ENCODE measurements at places on chromosomes 16 and 17.

DNA sequence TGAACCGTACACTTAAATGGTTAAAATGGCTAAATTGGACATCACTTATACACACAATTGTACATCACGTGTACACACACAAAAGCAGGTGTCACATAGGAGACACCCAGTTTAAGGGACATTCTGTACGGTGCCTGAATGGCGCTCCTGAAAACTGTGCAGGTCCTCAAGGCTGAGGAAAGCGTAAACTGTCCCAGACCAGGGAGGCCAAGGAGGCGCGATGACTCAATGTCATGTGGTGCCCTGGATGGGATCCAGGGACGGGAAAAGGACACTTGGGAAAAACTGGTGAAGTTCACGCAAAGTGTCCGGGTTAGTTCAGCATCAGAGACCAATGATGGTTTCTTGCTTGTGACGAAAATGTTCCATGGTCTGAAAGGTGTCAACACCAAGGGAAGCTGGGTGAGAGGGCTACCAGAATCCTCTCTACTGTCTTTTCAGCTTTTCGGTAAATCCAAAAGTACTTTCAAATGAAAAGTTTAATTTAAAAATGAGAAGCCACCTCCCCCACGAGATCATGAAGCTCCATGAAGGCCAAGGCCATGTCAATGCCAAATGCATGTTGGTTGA is 112.2 kb downstream of the CMIP start:
- no peak for DNase-seq

- DNase-seq, result no peak
These were observed 5.8 kb upstream of the HOXB9 start for GRCh38 chr17:48631693-48632578.

GRCh38 chr16:12145918-12146317 is 169.4 kb downstream of the SNX29 start:
- no peak for DNase-seq

DNA sequence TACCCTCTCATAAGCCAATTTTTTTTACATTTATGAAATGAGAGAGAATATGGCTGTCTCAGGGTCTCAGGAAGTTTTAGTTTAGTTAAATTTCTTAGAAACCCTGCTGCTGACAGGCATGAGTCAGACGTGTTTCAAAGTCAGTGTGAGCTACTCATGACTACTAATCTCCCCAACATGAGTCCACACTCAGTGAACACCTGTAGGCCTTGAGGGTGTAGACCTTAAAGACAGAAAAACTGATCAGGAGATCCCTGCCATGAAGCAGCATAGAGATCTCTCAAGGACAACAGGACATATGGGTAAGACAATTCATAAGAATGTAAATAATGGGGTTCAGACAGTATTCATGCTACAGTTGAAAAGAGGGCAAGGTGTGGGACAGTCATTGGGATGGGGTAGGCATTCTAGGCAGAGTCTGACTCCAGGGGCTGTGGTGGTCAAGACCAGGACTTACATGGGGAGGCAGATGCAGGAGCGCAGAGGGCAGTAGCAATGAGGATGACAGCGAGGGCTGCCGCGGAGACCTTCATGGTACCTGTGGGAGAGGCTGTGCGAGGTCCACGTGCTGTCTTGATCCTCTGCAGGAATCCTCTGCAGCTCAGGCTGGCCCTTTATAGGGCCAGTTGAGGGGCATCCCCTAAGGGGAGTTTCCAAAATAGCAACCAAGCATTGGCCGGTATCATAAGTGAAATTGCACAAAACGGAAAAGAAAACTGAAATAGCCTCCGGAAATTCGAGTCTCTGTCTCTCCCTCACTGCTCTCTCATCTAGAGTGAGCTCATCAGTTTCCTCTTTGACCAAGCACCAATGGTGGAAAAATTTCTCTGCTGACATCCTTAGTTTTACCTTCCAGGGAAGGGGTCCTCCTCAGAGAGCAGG is at the start of gene CCL5:
Gene CCL5 (minus strand): TSS at position 588 of the 882 bp plus-strand sequence.
- peak; percentile 6 for DNase-seq

- DNase-seq, result peak; percentile 99
These were observed 15.8 kb upstream of the EEF2K start for GRCh38 chr16:22190081-22190775.

DNA sequence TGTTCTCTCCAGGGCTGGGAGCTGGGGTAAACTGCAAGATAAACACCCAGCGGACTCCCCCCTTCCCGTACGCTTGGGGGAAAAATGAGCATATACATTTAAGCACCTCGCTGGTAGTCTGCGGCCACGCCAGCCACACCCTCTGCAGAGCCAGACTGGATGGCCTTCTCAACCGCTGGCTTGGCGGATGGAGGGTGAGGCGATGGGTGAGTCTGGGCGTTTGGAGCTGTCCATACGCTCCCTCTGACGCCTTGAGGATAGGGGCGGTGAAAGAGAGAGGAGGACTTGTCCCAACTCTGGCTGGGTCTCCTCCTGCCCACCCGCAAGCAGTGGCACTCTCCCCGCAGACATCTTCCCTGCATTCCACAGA is 1.0 kb downstream of the ITGA3 start:
- no peak for DNase-seq

DNA sequence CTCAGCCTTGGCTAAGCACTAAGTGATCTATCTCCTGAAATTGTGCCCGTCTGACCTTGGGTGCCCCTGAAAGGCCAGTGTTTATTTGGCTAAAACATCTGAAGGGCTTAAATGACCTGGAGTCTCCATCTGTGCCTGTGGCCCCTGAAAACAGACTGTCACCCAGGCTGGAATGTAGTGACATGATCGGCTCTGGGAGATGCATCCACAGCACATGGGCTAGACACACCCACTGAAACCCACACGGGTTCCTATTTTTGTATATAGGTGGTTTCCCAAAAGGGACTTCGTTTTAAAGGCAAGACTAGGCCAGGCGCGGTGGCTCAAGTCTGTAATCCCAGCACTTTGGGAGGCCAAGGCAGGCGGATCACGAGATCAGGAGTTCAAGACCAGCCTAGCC is 13.5 kb downstream of the CEP295NL start:
- DNase-seq, result no peak

DNA sequence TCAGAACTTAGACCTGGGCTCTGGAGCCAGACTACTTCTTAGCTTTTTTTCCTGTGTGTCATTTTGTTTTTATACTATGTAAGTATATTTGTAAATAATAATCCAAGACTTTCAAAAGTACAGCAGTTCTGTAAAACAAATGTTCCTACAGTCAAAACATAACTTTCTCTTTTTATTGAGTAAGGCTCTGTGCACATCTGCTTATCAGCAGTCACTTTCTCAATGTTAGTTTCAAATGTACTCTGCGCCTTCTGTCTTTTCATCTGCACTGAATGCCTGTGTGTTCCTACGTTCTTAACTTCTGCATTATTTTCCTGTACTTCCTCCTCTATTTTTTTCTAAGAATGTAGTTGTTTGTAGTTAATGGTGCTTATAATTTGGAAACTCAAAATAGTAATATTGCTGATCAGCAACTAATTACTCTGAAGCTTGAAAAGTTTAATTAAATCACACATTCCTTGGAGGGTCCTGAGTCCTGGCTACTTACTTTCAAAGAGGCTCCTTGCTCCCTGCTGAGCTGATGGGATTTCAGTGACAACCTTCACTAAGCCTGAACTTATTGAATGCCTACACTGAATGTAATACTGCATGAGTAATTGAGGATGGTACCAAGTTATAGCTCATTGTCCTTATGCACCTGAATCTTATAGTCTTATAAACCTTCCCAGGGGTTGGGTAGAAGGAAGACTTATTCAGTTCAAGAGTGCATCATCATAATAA is 329.9 kb downstream of the KCNJ2 start:
- DNase-seq, result no peak

DNA sequence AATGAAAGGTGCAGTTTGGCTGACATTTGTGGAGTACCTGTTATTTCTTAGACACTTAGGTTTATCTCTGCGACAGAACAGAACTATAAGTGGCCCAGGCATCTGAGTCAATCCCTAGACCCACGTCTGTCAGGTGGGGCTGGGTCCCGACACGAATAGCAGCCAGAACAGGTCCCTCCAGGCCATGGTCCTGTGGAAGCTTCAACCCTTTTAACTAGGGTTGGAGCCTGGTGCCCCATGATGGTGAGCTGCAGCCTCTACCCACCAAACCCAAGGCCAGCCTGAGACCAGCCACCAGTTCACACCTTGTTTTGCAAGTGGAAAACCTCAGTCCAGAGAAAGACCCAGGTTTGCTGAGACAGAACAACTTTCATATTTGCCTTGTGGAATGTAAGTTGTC is 74.6 kb upstream of the TMEM97 start:
- no peak for DNase-seq

DNA sequence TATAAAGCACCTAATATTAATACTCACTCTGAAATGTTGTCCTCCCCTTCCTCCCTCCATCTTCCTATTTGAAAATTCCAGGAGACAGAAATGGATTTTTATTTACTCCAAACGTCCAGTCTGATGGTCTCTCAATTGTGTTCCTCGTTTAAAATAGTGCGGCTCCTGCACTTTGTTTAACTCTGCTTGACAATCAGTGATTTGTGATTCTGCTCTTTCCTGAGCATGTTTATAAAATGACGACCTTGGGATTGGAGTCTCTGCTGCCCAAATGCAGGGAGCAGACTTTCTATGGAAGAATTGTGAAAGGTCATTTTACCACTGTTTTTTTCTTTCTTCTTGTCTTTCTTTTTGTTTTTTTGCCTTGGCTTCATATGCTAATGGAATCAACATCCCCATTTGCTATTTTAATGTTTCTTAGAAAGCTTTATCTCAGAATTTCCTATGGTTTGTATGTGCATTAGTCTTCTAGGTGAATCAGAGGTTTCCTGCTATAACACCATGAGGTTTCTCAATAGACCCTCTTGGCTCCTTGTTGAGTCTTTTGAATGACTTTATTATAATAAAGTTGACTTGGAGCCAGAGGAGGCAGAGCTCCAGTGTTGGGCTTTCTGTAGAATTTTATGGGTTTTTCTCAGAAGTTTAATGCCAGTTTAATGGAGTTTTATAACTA is 376.5 kb downstream of the CDH11 start:
- DNase-seq, result no peak

DNA sequence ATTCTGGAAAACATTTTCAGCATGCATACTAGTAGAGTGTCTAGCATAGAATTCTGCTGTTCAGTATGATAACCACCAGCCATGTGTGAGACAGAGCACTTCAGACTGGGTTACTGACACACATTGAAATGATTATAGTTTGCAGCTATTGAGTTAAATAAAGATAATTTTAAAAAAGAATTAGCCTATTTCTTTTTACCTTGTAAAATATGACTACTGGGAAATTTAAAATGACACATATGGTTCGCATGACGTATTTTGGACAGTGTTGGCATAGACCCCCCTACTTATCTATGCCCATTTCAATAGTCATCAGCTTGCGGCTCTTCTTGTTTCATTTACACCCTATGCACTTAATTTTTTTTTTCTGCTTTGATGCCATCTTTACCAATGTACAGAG is 4.7 kb upstream of the SDK2 start:
- no peak for DNase-seq

GRCh38 chr16:14037960-14038359 is 33.2 kb upstream of the MRTFB start:
- no peak for DNase-seq

- DNase-seq, result no peak
These were observed 39.8 kb upstream of the MMP2 start for GRCh38 chr16:55439101-55439690.

GRCh38 chr17:28973425-28973824 is 22.1 kb upstream of the PHF12 start:
- DNase-seq, result no peak
